ENCODE measurements at places on chromosomes 11 and 22.

DNA sequence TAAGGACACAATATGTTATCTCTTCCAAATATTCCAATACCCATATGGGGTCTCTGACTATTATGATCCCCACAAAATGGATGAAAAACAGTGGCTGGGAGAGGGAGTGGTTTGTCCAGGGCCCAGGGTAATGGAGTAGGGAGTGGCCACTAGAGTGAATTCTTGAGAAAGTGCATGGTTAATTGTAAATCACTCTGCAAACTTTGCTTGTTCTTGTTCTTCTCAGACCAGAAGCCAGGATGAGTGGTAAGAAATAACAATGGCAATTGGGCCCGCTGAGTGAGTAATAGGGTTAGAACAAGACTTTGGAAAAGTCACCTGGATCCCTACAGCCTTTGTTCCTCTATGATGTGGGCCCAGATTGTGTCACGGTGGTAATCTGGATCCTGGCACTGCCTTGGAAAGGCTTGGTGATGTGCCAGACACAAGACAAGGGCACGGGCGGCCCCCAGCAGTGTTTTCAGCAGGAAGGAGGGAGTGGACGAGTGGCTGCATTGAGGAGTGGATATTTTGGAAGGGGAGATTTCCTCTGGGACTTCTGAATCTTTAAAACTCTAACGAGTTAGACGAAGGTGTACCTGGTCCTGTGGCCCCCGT lies 18.2 kb upstream of the KIRREL3 start:
- no peak overlapping the region for H3K27ac ChIP-seq
- DNase-seq, result no peak
- H3K4me3 ChIP-seq, result no peak overlapping the region
- H3K36me3 ChIP-seq, result no peaks in the 10 kb centered on the region

GRCh38 chr11:76120513-76121101 lies 85.7 kb downstream of the WNT11 start:
- no peak for DNase-seq
- peaks cover 9% of the 10 kb centered on the region for H3K36me3 ChIP-seq
- no peaks in the 10 kb centered on the region for H3K27me3 ChIP-seq
- no peak overlapping the region for H3K4me3 ChIP-seq
- no peak overlapping the region for H3K27ac ChIP-seq

GRCh38 chr11:57150454-57150917 lies 31.3 kb upstream of the LRRC55 start:
- no peaks in the 10 kb centered on the region for H3K36me3 ChIP-seq
- H3K27ac ChIP-seq, result no peak overlapping the region
- no peaks in the 10 kb centered on the region for H3K27me3 ChIP-seq
- H3K4me3 ChIP-seq, result no peak overlapping the region
- no peak for DNase-seq
- H3K4me1 ChIP-seq, result no peaks in the 10 kb centered on the region

DNA sequence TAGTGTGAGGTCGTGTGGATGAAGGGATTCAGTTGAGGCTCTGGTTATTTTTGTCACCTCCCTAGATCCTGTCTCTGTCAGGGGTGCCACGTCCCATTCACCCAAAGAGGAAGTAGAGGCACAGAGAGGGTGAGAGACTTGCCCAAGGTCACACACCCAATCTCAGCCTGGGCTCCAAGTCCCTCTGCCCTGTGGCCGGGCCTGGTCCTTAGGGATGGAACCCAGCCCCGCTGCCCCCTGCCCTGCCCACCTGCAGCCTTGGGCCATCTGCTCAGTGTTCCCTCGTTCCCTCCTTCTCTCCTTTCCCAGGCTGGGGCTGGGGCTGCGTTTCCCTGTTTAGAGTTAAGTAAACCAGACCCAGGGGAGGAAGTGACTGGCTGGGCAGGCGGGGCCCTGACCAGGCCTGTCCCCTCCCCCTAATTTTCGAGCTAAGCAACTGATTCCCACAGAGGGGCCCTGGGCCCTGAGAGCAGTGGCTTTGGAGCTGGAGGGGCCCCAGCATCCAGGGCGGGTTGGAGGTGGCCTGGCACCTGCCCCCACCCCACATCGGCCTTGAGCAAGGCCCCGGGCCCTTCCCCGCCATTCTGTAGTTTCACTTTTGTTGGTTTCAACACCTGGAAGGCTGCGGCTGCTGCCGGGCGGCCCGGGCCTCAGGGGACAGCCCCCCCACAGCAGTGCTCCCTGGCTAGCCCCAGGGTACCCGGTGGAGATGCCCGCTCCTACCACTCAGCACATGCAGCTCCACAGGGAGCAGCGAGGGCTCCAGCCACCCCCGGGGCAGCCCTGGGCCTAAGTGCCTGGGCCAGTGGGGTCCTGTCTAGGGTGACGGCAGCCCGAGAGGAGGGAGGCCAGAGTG lies 1.5 kb downstream of the TCIRG1 start:
- H3K36me3 ChIP-seq, result peaks cover 34% of the 10 kb centered on the region
- H3K27ac ChIP-seq, result peak overlapping the region; percentile 94
- peak overlapping the region; percentile 63 for H3K4me3 ChIP-seq
- peaks cover 33% of the 10 kb centered on the region for H3K4me1 ChIP-seq
- DNase-seq, result peak; percentile 87
- H3K27me3 ChIP-seq, result no peaks in the 10 kb centered on the region

- no peaks in the 10 kb centered on the region for H3K4me1 ChIP-seq
- no peak for DNase-seq
- no peak overlapping the region for H3K27ac ChIP-seq
- H3K27me3 ChIP-seq, result no peaks in the 10 kb centered on the region
- no peak overlapping the region for H3K4me3 ChIP-seq
- H3K36me3 ChIP-seq, result peaks cover 43% of the 10 kb centered on the region
These were observed 9.6 kb downstream of the PTS start for GRCh38 chr11:112235750-112236390.

Measured in tibial artery (tissue), 4 donors.